Immature natural killer cell (primary cell): ENCODE measurements at places on chromosomes 16 and 17. TPM values are rescaled to one million over a fixed set of nuclear protein-coding genes. Genes with fewer than 3 reads are reported as not detected.

EVPL gene
- not detected for polyA plus RNA-seq

HOXB6 gene
- polyA plus RNA-seq = not detected

DNAAF8 gene
- polyA plus RNA-seq = 0.15 TPM

TP53TG3B gene
- not detected for polyA plus RNA-seq

DNA sequence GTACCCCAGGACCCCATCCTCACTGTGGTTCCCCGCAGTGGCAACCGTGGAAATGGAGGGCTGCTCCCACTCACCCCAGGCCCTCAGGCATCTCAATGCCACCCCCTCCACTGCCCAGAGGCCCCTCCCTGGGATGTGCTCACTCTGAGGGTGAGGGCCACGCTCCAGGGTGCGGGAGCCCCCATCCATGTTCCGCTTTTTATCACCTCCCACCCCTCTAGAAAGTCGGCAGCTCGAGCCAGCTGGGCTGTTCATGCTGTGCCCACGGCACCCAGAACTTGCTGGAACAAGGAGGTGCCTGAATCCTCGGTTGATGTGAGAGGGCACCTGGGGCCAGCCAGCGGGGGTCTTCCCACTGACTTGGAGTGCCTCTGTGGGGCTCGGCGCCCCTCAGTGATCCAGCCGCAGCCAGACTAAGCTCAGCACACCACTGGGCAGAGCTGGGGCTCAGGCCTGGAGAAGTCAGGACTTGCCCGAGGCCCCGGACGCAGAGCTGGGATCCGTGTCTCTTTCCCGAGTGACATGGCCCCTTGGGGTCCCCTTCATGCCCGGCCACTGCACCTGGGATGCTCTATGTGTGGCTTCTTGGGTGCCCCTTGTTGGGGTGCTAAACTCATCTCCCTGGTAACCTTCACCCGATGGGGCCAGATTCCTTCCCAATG lies 143.1 kb upstream of the GSE1 start:
- H3K27me3 ChIP-seq = peaks cover 3% of the 10 kb centered on the region
- no peaks in the 10 kb centered on the region for H3K4me1 ChIP-seq
- H3K27ac ChIP-seq = no peak overlapping the region
- H3K4me3 ChIP-seq = no peak overlapping the region

DNA sequence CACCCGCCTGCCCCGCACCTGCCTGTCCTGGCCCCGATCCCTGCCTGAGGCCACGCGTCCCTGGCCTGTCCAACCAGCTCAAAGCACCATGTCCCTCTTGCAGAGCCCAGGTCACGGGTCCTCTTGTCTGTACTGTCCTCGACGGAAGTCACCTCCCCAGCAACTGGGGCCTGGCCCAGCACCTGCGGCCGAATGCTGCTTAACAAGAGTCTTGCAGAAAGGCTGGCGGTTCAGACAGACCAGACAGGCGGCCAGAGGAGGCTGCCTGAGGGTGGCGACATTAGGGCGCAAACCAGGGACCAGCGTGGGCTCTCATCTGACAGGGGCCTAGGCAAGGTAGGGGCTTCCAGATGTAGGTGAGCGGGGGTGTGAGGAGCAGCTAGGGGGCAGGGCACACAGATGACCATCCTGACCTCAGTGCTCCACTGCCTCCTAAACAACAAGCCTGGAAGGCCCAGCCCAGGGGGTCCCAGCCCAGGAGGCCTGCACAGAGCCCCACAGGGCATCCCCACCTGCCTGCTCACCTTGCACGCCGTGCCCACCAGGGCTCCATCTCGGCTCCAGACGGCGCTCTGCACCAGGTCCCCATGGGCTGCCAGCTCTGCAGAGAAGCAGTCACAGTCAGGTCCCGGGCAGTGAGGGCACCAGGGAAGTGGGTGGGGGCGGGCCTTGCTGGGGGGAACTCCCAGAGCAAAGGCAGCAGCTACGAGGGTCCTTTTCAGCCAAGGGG lies 11.3 kb downstream of the CORO7 start:
- no peak for DNase-seq
- H3K4me3 ChIP-seq = peak overlapping the region; percentile 29
- H3K36me3 ChIP-seq = peaks cover 13% of the 10 kb centered on the region

GRCh38 chr17:7261379-7262191 lies 693 bp downstream of the CLDN7 start:
- H3K27me3 ChIP-seq = peaks cover 16% of the 10 kb centered on the region
- DNase-seq = peak; percentile 33
- peak overlapping the region; percentile 72 for H3K4me3 ChIP-seq
- H3K4me1 ChIP-seq = peaks cover 27% of the 10 kb centered on the region
- H3K27ac ChIP-seq = no peak overlapping the region

DNA sequence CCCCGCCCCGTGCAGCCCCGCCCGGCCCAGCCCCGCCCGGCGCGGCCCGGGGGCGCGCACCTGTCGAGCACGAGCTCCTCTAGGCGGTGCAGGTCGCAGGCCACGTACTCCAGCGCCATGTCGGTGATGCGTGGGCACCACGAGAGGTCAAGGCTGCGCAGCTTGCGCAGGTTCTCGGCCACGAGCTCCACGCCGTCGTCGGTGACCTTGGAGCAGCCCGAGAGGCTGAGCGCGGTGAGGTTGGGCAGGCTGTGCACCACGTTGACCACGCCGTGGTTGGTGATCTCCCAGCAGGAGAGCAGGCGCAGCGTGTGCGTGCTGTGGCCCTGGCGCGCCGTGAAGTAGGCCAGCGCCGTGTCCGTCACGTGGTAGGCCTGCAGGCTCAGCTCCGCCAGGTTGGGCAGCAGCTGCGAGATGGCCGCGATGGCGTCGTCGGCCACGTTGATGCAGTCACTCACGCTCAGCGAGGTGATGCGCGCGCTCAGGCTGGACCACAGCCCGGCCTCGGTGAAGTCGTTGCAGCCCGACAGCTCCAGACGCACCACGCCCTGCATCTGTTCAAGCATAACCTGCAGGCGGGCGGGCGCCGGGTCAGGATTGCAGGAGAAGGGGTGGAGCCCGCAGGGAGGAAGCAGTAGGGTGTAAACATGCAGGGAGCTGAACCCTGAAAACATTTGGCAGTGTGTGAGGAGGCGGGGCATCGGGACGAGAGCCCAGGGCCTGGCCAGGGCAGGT lies 5.3 kb upstream of the WDR24 start:
- H3K4me3 ChIP-seq = peak overlapping the region; percentile 51
- H3K36me3 ChIP-seq = no peaks in the 10 kb centered on the region
- no peak overlapping the region for H3K27ac ChIP-seq
- DNase-seq = no peak
- H3K4me1 ChIP-seq = peaks cover 16% of the 10 kb centered on the region
- H3K27me3 ChIP-seq = peaks cover 10% of the 10 kb centered on the region

- no peaks in the 10 kb centered on the region for H3K36me3 ChIP-seq
- H3K4me3 ChIP-seq = no peak overlapping the region
- H3K27ac ChIP-seq = no peak overlapping the region
Observed at GRCh38 chr16:88196471-88197400, 186.0 kb upstream of the ZNF469 start.

DNA sequence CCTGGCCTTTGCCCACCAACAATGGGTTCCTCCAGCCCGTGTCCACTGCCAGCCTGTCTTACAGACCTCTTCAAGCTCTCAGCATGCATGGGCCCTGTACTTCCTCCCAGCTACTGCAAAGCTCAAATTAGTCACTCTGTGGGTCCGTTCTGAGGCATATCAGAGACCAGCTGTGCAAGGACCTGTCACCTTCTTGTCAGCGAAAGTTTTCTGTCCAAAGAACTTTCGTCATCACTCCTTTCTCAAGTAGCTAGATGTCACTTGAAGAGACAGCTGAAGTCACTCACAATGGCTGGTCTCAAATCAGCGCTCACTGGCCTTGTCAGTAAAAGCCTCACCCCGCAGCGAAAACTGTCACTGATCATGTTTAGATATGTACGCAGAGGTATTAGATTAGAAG lies 91.4 kb upstream of the DYNLRB2 start:
- no peak overlapping the region for H3K4me3 ChIP-seq
- H3K27me3 ChIP-seq = no peaks in the 10 kb centered on the region
- H3K27ac ChIP-seq = no peak overlapping the region
- H3K36me3 ChIP-seq = no peaks in the 10 kb centered on the region

DNA sequence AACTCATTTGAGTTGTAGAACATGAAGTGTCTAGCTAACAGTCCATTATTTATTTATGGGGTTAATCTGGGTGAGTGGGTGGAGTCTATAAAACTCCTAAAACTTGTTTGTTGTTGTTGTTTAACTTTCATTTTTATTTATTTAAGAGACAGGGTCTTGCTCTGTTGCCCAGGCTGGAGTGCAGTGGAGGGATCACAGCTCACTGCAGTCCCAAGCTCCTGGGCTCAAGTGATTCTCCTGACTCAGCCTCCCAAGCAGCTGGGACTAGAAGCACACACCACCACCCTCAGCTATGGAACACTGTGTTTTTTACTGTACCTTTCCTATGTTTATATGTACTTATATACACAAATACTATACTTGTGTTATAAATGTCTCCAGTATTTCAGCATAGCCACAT lies 77.8 kb upstream of the CLEC18B start:
- H3K27ac ChIP-seq = no peak overlapping the region
- no peak overlapping the region for H3K4me3 ChIP-seq
- no peak for DNase-seq
- H3K4me1 ChIP-seq = peaks cover 11% of the 10 kb centered on the region
- peaks cover 10% of the 10 kb centered on the region for H3K36me3 ChIP-seq
- no peaks in the 10 kb centered on the region for H3K27me3 ChIP-seq

DNA sequence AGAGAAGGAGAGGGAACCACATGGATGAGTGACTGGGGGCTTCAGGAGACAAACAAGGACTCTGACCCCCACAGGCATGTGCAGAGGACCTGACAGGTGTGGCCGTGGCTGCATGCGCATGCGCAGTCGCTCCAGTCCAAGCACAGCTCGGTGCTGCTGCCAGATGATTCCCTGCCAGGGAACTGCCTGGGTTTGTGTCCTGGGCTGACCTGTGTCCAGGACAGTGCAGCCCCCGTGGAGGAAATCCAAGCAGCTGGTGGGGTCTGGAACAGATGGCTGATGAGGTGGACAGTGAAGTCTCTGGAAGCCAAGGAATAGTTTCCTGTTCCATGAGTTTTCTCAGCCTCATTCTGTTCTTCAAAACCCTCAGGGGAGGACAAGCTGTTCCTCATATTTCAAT lies 27.3 kb downstream of the LASP1 start:
- peaks cover 5% of the 10 kb centered on the region for H3K36me3 ChIP-seq
- H3K27me3 ChIP-seq = peaks cover 41% of the 10 kb centered on the region
- peak overlapping the region; percentile 84 for H3K4me3 ChIP-seq
- DNase-seq = no peak

DNA sequence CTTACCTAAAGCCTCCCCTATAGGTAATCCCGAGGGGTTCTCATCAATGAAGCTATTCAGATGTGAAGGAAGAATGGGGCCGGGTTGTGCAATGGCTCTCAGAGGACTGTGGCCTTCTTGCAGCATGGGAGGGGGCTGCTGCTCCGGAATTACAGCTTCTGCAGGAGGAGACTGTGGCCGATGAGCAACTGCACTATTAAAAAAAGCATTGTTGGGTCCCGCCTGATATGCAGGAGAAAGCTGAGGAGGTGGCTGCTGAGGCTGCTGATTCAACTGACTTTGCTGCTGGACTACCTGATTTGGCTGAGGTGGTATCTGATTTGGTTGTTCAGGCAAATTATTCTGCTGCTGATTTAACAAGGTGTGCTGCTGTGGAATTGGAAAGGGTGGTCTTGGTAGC lies 64.8 kb downstream of the CACNG1 start:
- no peak for DNase-seq
- no peak overlapping the region for H3K4me3 ChIP-seq
- peaks cover 2% of the 10 kb centered on the region for H3K27me3 ChIP-seq
- H3K4me1 ChIP-seq = peaks cover 43% of the 10 kb centered on the region
- H3K36me3 ChIP-seq = peaks cover 44% of the 10 kb centered on the region
- peak overlapping the region; percentile 10 for H3K27ac ChIP-seq
